Activated CD4-positive, alpha-beta T cell treated with anti-CD3 and anti-CD28 coated beads, Interleukin-2, amount 10 ng/mL, durations not matched to agents 7 days and 5 days (primary cell): ENCODE measurements at places on chromosomes 5 and 9. TPM values are rescaled to one million over a fixed set of nuclear protein-coding genes. Genes with fewer than 3 reads are reported as not detected.

ZFP37 gene
- total RNA-seq = 0.52 TPM

SLC6A18 gene
- not detected for total RNA-seq

DNA sequence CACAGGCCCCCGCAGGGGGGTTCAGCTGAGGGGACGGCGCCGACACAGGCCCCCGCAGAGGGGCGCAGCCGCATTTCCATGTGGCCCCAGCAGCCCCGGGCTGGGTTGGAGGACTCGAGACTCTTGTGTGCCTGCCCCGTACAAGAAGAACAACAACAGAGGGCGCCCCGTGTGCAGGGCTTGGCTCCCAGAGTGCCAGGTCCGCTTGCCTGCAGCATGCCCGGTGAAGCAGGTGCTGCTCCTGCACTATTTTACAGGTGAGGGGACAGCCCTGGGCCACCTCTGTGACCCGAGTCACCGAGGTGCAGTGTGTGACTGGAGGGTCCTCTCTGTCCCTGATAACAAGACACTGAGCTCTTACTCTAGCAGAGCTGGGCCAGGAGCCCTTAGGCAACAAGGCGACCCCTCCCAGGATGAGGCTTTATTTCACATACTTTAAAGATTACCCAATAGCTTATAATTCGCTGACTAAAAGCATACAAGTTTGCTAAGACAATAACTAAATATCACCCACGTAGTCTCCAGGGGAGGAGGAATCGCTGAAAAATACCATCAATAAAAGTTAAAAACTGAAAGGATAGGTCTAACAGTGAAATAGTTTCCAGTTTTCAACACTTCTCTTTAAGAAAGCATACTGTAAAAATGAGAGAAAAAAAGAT lies 41.7 kb upstream of the SLC9A3 start:
- H3K4me3 ChIP-seq = no peak overlapping the region
- DNase-seq = no peak
- H3K27ac ChIP-seq = no peak overlapping the region
- H3K27me3 ChIP-seq = peaks cover 14% of the 10 kb centered on the region
- no peaks in the 10 kb centered on the region for H3K36me3 ChIP-seq

TAF11L5 gene
- not detected for total RNA-seq

RNF183 gene
- not detected for total RNA-seq

DNA sequence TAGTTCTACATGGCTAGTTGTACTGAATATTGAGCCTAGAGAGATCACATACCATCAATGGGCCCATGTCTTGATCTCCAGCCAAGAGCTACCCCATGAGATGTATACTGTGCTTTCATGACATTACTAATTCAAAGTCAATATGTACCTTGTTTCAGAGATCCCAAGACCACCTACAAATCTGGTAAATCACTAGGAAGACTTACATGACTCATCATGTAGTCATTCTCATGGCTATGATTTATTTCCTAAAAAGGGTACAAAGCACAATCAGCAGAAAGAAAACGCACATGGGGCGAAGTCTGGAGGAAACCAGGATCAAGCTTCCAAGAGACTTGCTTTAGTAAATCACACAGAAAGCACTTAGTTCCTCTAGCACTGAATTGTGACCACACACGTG lies 103.0 kb downstream of the PCSK5 start:
- H3K4me3 ChIP-seq = no peak overlapping the region
- DNase-seq = no peak
- H3K36me3 ChIP-seq = peaks cover 2% of the 10 kb centered on the region
- peaks cover 2% of the 10 kb centered on the region for H3K4me1 ChIP-seq

RLN2 gene
- total RNA-seq = 2.3 TPM

DNA sequence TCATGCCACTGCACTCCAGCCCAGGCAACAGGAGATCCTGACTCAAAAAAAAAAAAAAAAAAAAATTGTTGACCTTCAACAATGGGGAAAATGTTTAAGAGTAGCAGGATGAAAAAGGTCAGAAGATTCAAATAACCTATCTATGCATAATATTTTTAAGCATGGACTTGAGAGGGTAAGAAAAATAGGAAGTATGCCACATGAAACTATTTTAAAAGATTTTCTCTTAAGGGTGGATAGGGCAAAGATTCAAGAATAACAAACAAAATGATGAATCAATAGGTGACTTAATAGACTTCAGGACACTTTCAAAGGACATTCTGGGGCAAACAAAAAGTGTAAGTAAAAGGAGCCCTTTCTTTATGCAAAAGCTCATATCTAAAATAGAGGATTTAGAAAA lies 3.2 kb downstream of the TEX48 start:
- H3K4me1 ChIP-seq = peaks cover 45% of the 10 kb centered on the region
- no peak overlapping the region for H3K4me3 ChIP-seq
- no peak for DNase-seq
- H3K27me3 ChIP-seq = peaks cover 3% of the 10 kb centered on the region
- H3K36me3 ChIP-seq = peaks cover 10% of the 10 kb centered on the region

- DNase-seq = no peak
- no peak overlapping the region for H3K4me3 ChIP-seq
- no peaks in the 10 kb centered on the region for H3K27me3 ChIP-seq
- no peaks in the 10 kb centered on the region for H3K4me1 ChIP-seq
- H3K36me3 ChIP-seq = no peaks in the 10 kb centered on the region
Observed at GRCh38 chr5:154368041-154368800, 77.6 kb upstream of the SAP30L start.

MARCHF11 gene
- total RNA-seq = not detected

BARHL1 gene
- total RNA-seq = not detected

DNA sequence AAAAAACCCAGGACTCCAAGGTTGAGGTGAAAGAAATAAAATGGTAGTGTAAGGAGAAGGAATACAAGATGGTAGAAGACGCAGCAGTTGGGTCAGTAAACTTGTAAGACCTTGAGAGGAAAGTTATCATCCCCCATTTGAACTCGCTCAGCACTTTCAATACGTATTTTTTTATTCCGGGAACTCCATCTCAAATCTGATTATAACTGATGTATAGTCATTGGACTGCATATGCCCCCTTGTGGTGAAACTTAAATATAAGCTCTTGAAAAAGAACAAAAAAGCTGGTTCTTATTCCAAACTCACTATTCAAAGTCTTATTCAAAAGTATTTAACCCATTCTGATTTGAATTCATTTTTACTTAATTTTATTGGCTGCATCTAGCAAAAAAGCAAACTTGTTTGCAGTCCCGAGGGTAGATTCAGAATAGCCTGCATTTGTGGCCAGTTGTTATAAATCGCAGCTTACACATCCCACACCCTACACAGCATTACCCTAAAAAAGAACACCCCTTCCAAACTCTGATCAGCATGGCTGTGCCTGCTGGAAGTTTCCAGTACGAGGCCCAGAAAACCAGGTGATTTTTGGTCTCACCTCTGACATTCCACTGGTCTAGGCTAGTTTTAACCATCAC lies 118.0 kb downstream of the ESM1 start:
- peak; percentile 26 for DNase-seq
- no peaks in the 10 kb centered on the region for H3K36me3 ChIP-seq
- H3K27ac ChIP-seq = no peak overlapping the region
- no peak overlapping the region for H3K4me3 ChIP-seq
- peaks cover 29% of the 10 kb centered on the region for H3K4me1 ChIP-seq
- peaks cover 54% of the 10 kb centered on the region for H3K27me3 ChIP-seq

DNA sequence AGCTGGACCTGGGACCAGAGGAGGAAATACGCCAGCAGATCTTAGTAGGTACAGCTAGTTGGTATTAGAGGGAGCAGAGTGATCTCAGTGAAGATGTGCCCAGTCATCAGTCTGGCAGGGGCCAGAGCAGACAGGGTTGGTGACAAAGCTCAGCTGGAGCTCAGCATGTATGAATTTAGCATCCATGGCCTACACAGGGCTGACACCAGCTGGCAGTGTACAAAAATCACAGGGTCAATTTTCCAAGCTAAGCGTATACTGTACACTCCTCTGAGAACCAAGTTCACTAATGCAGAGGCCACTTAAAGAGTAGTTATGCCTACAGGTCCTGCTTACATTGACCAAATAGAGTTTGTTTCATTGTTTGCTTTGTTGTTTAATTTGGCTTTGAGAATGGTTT lies 146.6 kb downstream of the SLC24A2 start:
- no peak overlapping the region for H3K27ac ChIP-seq
- H3K36me3 ChIP-seq = no peaks in the 10 kb centered on the region
- no peaks in the 10 kb centered on the region for H3K27me3 ChIP-seq
- no peaks in the 10 kb centered on the region for H3K4me1 ChIP-seq
